Left lung (tissue), 14 donors: ENCODE measurements at places on chromosomes 12 and 14. TPM values are rescaled to one million over a fixed set of nuclear protein-coding genes. Genes with fewer than 3 reads are reported as not detected.
A peak's percentile ranks its signal among the peaks of the same experiment; 100 is the strongest.

DNA sequence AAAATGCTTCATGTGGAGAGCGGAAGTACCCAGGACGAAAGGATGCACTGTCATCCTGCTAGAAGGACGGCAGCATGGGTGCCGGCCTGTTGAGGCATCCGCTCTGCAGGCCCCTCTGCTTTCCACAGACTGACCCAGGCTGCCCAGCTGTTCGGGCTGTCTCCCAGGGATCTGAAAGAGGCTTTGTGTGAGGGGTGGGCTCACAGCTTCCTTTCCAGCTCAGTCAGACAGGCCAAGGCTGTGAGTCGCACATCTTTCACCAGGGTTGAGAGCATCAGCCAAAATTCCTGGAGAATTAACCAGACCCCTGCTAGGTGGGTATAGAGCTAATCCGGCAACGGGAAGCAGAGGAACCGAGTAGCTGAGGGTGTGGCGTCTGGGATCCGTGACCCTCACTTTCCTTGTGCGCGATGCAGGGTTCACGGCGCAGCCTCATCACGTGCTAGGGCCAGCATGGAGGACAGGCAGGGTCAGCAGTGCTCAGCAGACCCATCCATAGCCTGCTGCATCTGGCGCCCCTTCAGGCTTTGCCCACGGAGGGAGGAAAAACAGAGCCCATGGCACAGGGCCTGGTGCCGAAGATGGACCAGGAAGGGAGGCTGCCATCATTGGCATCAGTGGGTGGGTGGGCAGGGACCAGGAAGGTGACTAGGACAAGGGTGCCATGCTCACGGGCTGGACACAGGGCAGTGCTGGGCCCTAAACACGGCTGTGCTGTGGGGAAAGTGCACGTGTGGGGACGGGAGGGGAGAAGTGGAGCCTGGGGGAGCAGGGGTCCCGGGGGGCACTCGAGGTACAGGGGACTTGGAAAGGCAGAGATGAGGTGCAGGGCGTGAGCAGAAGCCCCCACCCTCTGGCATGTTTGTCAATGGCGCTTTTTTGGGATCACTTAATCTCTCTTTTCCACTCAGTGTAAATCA lies 9.2 kb upstream of the SIVA1 start:
- no peak for DNase-seq

DNA sequence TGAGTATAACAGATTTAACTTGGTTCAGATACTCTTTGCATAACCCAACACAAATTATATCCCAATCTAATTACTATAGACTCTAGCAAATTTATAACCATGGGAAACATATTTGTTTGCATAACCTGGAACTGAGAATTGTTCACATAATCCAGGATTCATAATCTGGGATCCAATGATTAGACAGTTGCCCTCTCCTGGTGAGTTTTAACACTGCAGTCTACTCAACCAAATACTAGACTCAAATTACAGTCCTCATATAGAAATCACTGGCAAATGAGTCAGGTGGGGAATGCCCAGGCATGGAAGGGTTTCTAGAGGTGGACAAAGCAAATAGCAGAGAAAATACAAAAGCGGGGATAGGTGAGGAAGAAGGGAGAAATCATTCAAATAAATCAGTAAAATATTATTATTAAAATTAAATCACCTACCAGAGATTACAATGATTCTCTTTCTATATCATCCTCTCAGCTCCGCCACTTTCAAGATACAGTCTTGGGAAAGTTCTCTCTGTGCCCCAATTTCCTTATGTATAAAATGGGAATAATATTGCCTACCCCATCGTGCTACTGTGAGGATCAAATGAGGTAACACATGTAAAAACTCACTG lies 9.4 kb downstream of the GCH1 start:
- DNase-seq = no peak

GRCh38 chr12:114626-115211 lies 48.2 kb downstream of the IQSEC3 start:
- DNase-seq = no peak

GRCh38 chr12:751192-751998 lies 984 bp upstream of the WNK1 start:
- peak; percentile 97 for DNase-seq

DNA sequence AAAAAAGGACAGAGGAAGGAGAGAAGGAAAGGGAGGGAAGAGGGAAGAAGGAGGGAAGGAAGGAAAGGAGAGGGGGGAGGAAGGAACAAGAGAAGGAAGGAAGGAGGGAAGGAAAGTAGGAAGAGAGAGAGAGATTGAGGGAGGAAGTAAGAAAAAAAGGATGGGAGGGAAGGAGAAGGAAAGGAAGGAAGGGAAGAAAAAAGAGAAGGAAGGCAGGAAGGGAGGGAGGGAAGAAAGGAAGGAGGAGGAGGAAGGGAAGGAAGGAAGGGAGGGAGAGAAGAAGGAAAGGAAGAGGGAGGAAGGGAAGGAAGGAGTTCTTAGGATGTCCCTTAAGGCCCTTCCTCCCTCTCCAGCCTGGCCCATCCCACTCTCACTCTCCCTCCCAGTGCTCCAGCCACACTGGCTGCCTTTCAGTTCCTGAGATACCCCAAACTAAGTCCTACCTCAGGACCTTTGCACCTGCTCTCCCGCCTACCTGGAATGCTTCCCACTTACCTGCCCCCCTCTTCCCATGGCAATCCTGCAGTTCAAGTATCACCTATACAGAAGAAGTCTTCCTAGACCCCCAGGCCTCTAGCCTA lies 21.7 kb upstream of the MSI1 start:
- no peak for DNase-seq

TROAP gene
- 27.2 TPM for polyA plus RNA-seq

PPM1H gene
- polyA plus RNA-seq = 10.1 TPM

OASL gene
- polyA plus RNA-seq = not detected
